ENCODE measurements at places on chromosomes 7 and 10.
A peak's percentile ranks its signal among the peaks of the same experiment; 100 is the strongest.

GRCh38 chr10:57657164-57657765 is 610.4 kb downstream of the IPMK start:
- DNase-seq: no peak

DNA sequence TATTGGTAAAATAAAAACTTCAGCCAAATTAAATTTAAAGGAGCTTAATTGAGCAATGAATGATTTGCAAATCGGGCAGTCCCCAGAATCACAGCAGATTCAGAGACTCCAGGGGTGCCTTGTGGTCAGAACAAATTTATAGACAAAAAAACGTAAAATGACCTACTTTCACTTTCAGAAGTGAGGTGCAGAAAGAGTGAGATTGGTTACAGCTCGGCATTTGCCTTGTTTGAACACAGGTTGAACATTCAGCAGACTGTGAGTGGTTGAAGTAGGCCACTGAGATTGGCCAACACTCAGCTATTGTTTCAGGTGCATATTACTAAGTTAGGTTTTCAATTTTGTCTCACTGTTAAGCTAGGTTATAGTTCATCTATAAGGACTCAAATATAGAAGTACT is 153.4 kb downstream of the BICC1 start:
- no peak for DNase-seq

GRCh38 chr7:39589323-39590111 is 23.3 kb downstream of the YAE1 start:
- DNase-seq: no peak

DNA sequence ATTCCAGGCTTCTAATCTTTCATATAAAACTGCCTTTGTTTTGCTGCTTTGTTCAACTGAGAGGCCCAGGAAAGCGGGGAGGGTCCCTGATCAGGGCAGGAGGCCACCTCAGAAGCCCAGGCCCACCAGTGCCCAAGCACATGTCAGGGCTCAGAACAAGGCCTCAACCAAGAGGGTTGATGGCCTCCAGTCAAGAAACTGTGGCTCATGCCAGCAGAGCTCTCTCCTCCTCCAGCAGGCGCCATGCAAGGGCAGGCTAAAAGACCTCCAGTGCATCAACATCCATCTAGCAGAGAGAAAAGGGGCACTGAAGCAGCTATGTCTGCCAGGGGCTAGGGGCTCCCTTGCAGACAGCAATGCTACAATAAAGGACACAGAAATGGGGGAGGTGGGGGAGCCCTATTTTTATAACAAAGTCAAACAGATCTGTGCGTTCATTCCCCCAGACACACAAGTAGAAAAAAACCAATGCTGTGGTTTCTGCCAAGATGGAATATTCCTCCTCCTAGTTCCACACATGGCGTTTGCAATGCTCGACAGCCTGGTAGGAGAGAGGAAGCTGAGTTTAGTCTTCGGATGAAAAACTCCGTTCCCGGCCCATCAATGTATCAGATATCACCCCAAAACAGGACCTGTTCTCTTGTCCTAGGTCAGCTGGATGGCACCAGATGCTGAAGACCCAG is 34.0 kb downstream of the PSAP start:
- DNase-seq: no peak

DNA sequence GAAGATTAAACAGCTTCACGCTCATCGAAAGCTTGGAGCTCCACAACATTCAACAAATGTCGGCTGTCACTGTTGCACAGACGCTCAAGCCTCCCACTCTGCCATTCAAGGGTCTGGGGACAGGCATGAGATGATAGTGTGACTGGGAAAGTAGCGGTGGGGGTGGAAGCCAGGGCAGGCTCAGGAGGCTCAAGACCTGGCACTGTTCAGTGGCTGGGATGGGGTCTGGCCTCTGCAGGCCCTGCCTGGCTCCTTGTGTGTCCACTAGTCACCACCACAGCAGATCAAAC is 13.5 kb upstream of the GTPBP4 start:
- DNase-seq: no peak

DNA sequence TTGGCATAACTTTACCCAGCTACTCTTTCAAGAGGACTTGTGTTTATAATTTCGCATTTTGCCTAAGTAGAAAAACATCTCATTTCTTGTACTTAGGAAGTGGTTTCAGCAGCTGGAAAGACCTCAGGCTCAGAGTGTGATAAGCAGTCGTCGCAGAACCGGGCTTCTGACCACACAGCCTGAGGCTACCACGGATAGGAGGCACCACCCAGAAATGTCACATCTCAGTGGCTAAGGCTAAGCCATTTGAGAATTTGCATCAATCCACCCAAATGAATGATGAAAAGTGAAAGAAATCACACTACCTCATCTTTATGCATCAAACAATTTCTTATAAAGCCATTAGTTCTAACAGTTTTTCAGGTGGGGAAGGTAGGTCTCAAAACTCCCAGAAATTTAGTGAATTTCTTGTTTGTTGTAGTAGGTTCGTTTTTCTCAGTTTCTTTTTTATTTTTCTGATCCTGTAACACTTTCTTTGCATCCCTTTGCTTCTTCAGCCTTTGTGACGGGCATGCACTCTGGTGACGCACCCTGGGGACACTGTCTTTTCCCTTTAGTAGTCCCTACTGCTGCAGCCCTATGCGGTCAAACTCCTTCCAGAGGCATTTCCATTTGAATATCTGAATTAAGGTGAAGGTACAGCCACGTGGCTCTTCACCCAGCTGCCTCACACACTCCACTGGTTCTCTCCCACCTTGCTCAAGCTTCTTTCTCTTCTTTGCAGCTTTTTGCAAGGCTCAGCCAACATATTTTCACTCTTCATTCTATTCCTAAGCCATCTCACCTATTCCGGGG is 68.5 kb downstream of the MAP3K8 start:
- DNase-seq: peak; percentile 24

DNA sequence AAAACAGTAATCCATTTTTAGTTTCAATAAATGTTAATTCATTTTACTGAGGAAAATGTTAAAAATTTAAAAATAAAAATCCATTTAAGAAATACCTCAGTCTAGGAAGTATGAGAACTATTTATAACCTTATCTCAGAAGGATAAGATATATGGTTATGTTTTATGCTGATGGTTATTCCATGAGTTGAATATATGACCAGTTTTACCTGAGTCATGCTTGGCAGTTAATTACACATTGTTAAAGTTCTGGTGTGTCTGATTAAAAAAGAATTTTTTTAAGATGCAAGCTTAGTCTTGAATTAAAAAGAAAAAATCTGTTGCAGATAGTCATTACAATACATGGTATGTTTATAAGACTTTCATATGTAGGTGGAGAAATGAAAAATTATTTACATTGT is 191.7 kb downstream of the ARL4A start:
- no peak for DNase-seq

DNA sequence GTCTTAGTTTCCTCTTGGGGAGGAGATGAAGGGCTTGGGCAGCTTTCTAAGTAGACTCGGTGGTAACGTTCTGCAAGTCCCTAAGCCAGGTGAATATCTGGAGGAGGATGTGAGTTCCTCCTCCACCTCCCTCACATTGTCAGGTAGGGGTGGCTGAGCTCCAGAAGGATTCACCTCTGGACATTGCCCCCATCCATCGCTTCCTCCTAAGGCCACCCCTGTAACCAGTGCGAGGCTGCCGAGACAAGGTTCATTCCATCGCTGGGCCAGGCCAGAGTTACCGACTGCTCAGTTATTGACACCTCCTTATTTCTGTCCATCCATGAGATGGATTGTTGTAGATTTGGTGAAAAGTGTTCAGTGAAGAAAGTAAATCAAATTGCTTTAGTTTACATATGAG is 334.1 kb upstream of the KLF6 start:
- DNase-seq: no peak

- DNase-seq: peak; percentile 21
These were observed 613 bp downstream of the AP5Z1 start for GRCh38 chr7:4775848-4776623.

GRCh38 chr10:74047304-74047703 is 49.4 kb downstream of the VCL start:
- no peak for DNase-seq

- no peak for DNase-seq
These were observed 183.7 kb downstream of the ELMO1 start for GRCh38 chr7:37265006-37265405.

GRCh38 chr7:208816-209215 is 16.4 kb downstream of the FAM20C start:
- DNase-seq: no peak

DNA sequence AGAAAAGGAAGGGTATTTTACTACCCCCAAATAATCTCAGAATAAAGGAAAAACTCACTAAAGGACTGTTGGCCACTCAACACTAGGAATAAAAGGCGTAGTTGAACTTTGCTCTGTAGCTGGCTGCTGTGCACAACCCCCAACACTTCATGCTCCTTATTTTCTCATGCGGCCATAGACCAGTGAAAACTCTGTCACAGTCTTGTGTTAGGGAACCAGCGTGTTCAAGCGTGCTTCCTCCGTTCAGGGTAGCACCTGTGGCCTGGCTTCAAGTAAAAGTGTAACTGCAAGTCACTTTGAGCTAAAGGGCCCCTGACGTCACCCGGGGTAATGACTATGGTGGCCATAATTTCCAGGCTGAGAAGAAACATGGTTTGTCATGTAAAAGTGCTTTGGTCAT is 27.0 kb downstream of the BLNK start:
- no peak for DNase-seq

GRCh38 chr10:80485076-80485945 is 31.2 kb downstream of the TSPAN14 start:
- DNase-seq: no peak

GRCh38 chr10:132443605-132443982 is 46.6 kb downstream of the PWWP2B start:
- peak; percentile 52 for DNase-seq

- DNase-seq: no peak
These were observed 49.8 kb downstream of the CARD11 start for GRCh38 chr7:2993868-2994267.

DNA sequence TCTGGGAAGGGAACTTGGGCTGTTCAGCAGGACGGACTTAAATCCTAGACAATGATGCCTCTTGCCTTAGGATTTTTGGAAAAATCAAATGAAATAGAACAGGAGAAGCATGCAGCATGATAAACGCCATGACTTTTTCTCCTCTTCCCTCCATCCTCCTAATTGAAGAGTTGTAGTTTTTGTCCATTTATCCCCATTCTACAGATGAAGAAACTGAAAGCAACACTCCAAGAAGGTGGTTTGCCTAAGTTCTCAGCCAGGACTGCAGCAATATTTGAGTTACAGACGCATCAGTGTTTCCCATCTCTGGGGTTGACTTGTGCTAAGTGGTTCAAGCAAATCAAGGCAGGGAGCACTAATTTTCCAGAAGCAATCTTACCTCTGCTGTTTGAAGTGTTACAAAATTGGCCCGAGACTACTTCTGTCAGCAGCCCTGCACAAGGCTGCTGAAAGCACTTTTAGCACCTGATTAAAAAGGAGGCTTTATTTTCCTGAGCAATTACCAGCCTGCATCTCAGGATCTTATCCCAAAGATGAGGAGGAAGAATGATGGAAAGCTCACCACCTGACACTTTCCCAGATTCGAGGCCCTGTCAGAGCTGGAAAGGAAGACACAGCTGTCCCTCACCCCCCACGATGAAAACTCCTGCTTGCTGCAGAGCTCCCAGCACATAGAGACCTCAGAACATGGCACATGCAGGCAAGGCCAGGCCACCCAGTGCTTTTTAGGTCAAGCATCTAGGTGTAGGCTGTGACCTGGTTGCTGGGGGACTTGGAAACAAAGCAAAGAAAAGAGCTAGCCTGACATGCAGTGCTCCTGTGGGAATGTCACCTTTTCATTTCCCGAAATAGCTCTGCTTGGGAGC is 19.7 kb upstream of the C10orf71 start:
- no peak for DNase-seq

DNA sequence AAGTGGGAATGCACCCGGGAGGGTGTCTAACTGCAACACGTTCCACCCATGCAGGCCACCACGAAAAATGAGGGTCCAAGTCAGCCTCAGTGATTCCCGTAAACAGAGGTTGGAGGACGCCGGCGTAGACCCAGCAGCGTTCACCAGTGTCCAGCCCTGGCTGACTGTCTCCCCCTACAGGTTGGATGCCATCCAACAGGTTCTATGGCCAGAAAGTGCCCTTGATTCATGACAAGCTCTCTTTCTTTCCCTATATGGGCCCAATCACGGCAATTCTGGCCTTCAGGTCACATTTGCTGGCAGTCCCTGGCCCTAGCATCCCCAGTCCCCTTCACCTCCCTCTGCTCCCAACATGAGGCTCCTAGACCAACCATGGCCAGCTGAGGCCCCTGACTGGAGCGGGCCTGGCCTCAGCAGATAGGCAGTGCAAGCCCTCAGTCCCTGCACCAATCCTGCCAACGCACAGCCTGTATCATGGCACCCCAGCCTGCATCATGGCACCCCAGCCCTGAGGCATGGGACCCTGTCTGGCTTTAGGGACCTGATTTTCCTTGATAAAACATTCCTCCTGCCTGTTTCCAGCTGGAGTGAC is 227.4 kb downstream of the GRID1 start:
- no peak for DNase-seq

GRCh38 chr7:143362131-143363015 is at the start of gene FAM131B:
TSS of gene FAM131B (minus strand) at chr7:143362713. CDS start at chr7:143362603, 110 bp downstream.
- DNase-seq: no peak

DNA sequence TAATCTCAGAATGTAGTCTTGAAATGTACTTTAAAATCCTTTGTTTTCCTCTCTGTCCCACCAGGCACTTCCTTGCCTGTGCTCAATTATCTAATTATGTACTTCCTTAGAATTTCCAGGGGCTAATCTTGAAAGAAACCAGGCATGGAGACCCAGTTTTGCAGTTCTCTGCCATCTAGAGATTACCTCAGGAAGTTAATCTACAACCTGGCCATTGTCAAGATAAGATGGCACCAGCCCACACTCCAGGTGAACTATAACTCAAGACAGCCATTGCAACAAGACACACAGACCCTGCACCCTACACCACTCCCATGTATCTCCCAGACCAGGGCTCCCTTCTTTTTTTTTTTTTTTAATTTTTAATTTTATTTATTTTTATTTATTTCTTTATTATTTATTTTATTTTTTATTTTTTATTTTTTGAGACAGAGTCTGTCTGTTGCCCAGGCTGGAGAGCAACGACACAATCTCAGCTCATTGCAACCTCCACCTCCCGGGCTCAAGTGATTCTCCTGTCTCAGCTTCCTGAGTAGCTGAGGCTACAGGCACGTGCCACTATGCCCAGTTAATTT is 85.9 kb upstream of the TRIM24 start:
- no peak for DNase-seq

DNA sequence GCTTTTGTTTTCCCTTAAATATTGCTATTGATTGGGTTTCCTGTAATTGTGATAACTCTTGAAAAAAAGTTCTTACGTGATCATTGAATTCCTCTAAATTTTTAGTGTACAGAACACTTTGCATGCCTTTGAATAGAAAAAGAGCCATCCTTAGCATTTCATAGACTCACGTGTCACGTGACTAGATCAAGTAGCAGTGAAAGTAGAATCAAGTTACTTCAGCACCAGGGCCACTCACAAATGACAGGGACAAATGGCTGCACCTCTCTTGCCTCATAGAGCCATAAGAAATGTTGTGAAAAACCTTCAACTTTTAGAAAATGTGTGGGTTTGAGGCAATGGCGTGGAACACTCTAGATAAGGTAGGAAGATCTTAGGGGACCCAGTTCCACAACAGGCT is 203.8 kb downstream of the ZEB1 start:
- no peak for DNase-seq

DNA sequence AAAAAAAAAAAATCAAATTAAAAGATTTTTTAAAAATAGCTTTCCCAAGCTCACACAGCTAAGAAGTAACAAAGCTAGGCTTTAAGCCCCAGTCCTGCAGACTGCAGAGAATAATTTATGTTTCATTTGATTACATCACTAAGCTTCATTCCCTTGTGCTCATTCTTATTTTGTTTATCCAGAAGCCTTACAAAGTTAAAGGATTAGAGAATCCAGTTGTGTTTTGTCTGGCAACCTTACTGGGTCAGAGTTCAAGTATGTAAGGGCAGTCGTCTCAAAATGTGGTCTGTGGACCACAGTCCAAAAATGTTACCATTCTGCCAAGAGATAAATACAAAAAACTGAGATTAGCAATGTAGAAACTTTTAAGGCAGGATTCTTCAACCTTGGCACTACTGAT is 32.1 kb upstream of the EZH2 start:
- DNase-seq: no peak
